NCI-H1436 treated with DMSO at 0.1 percent for 48 hours (cell line): ENCODE measurements at places on chromosomes 16 and 17.

DNA sequence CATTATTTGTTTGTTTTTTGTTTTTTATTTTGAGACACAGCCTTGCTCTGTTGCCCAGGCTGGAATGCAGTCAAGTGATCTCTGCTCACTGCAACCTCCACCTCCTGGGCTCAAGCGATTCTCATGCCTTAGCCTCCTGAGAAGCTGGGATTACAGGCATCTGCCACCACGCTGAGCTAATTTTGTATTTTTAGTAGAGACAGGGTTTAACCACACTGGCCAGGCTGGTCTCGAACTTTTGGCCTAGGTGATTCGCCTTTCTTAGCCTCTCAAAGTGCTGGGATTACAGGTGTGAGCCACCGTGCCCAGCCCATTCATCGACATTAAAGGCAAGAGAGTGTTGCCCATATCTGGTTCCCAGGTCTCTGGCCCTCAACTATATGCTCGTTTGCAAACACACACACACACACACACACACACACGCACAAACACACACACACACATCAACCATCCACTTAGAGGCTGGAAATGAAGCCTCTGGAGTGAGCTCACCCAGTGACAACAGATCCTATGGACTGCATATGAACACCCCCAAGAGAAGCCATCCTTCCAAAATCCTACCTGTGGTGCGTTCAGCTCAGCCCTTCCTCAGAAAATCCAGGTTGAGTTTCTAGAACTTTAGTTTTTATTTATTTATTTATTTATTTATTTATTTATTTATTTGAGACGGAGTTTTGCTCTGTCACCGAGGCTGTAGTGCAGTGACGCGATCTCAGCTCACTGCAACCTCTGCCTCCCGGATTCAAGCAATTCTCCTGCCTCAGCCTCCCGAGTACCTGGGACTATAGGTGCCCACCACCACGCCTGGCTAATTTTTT is 12.3 kb upstream of the SEPHS2 start:
- no peak for DNase-seq

GRCh38 chr17:8057691-8058114 is 18.8 kb downstream of the ALOX15B start:
- DNase-seq = peak; percentile 71

GRCh38 chr16:84531671-84532111 is 27.2 kb upstream of the MEAK7 start:
- no peak for DNase-seq

DNA sequence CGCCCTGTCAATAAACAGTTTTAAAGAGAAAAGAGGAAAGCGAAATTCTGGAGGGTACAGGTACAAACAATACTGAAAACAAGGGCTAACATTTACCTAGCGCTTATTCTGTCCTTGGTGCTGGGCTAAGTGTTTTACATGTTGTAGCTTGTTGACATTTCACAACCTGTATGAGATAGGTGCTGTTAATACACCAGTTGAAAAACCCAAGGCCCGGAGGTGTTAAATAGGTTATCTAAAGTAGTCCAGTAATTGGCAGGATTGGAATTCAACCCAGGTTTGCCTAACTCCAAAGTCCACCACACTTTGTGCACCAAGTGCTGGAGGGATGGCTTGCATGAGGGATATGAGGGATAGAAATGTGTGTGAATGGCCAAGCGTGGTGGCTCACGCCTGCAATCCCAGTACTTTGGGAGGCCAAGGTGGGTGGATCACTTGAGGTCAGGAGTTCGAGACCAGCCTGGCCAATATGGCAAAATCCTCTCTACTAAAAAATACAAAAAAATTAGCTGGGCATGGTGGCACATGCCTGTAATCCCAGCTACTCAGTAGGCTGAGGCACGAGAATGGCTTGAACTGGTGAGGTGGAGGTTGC is 2.9 kb downstream of the ATP6V0D1 start:
- no peak for DNase-seq

- no peak for DNase-seq
These were observed 101.6 kb downstream of the CDH8 start for GRCh38 chr16:61934601-61935000.

DNA sequence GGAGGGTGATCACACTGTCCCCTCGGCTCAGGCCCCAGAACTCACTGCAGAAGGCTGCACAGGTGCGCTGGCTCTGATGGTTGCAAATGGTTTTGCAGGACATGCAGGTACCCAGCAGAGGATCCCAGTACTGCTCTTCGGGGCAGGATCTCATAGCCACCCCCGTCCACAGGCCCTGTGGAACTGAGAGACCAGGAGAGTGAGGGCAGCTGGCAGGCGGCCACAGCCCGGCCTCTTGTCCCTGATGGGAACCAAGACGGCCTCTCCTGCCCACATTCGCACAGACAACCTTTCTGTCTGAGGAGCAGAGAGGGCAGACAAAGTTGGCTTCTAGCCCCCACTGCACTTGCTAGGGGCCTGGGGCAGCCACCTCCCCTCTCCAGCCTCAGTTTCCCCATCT is 19.5 kb downstream of the TNFRSF13B start:
- DNase-seq = no peak

GRCh38 chr16:51888534-51888933 is 658.4 kb downstream of the TOX3 start:
- no peak for DNase-seq

DNA sequence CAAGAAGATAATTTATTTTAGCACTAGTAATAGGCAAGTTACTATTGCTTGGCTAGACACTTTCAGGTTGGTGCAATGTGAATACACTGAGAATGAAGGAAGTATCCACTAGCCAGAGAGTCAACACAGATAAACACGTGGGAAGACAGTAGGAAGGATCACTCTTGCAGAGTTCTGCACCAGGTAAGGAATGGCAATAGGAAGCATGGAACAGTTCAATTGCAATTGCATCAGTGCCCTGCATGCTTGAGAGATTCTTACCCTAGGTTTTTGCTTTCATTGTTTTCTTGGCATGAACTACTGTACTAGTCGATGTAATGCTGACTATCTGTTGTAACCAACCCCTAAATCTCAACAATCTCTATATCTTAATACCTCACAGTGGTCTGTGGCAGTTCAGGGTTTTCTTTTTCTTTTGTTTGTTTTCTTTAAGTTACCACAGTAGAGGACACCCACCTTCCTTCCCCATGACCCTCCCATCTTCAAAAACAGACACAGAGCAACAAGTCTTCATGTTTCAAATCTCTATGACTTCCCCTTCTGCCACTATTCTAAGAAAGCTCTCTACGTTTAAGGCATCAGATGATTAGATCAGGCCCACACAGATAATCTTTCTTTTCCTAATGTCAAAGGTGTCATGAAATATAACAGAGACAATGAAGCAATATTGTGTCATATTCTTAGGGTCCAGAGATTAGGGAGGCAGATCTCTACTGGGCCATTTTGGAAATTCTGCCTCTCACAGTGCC is 18.1 kb upstream of the ABCA8 start:
- no peak for DNase-seq

- DNase-seq = no peak
These were observed 2.7 kb upstream of the HES7 start for GRCh38 chr17:8126491-8127066.

GRCh38 chr16:56199164-56199563 is 7.9 kb downstream of the GNAO1 start:
- DNase-seq = no peak

GRCh38 chr17:2095536-2095910 is 40.6 kb downstream of the HIC1 start:
- no peak for DNase-seq

DNA sequence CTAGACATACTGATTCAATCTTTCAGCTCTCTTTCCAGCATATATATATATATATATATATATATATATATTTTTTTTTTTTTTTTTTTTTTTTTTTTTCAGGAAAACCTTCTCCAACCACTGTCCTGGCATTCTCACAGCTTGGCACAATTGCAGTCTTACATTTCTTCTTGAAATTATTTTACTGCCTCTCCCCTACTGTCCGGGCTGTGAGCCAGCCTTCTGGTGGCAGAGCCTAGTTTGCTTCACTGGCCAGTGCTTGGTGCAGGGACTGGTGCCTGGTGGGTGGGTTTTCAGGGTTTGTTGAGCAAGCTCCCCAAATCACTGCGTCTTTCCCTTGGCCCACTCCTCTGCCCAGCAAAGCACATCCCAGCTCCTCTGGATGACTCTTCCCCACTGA is 28.5 kb downstream of the PRSS54 start:
- no peak for DNase-seq

- DNase-seq = no peak
These were observed 6.9 kb upstream of the BPTF start for GRCh38 chr17:67818110-67819002.

GRCh38 chr17:11996722-11997146 is 541 bp downstream of the ZNF18 start:
- no peak for DNase-seq

- DNase-seq = no peak
These were observed 7.8 kb downstream of the CBX1 start for GRCh38 chr17:48093341-48094045.

- no peak for DNase-seq
These were observed 62.6 kb upstream of the TEKT1 start for GRCh38 chr17:6894206-6894528.

DNA sequence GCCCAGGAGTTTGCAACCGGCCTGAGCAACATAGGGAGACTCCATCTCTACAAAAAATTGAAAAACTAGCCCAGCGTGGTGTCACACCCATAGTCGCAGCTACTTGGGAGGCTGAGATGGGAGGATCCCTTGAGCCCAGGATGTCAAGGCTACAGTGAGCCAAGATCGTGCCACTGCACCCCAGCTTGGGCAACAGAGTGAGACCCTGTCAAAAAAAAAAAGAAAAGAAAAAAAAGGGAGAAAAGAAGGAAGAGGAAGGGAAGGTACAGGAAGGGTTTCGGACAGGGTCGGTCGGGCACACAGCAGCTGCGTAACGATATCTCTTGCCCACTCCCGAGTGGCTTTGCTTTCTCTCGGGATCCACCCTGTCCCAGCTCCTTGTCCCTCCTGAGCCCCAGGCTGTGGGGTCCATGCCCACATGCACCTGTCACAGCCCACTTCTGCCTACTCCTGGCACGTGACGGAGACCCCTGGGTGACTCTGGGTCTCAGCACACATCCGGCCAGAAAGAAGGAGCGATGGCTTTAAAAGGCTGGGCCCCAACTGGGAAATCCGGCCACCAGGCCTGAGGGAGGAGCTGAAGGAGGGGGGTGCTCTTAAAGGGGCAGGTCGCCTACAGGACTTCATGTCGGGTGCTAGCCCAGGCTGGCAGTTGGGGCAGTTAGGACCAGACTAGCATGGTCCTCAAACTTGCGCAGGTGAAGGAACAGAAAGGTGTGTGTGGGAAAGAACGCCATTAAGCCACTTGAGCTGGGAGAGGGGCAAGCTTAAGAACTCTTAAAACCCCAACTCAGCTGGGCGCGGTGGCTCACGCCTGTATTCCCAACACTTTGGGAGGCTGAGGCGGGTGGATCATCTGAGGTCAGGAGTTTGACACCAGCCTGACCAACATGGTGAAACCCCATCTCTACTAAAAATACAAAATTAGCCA is at the start of gene GHDC:
Gene GHDC, minus strand, starts transcription at position 526 of the 931 bp plus-strand sequence. CDS start 913 bp downstream, outside the sequence.
- peak; percentile 52 for DNase-seq

- no peak for DNase-seq
These were observed 634 bp downstream of the KANSL1 start for GRCh38 chr17:46192439-46193150.

GRCh38 chr16:26959416-26960009 is 107.2 kb upstream of the C16orf82 start:
- no peak for DNase-seq

GRCh38 chr16:84243732-84244131 is 3.9 kb upstream of the KCNG4 start:
- no peak for DNase-seq

DNA sequence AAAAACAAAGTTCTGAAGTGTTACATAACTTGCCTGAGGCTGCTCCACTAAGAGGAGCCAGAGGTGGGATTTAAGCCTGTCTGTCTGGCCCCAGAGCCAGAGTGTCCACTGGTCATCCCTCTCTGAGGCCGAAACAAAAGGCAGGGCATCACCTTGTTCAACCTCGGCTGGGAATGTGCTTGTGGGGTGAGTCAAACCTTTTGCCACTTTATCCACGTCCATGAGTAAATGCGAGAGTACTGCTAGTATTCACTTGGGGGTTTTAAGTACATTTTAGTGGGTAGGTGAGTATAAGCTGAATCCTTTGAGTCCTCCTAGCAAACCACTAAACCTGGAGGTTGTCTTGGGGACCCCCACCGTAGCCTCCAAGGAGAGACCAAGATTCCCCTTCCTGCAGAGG is 103.5 kb downstream of the STX8 start:
- no peak for DNase-seq

GRCh38 chr16:30786936-30787612 is at the start of gene ZNF629:
Gene ZNF629, minus strand, starts transcription at chr16:30787205. Its CDS starts 2,723 bp downstream, at chr16:30784482.
- no peak for DNase-seq

GRCh38 chr17:2120586-2121335 is 65.9 kb downstream of the HIC1 start:
- DNase-seq = no peak

- no peak for DNase-seq
These were observed 5.2 kb upstream of the GRIN2C start for GRCh38 chr17:74864866-74865395.

DNA sequence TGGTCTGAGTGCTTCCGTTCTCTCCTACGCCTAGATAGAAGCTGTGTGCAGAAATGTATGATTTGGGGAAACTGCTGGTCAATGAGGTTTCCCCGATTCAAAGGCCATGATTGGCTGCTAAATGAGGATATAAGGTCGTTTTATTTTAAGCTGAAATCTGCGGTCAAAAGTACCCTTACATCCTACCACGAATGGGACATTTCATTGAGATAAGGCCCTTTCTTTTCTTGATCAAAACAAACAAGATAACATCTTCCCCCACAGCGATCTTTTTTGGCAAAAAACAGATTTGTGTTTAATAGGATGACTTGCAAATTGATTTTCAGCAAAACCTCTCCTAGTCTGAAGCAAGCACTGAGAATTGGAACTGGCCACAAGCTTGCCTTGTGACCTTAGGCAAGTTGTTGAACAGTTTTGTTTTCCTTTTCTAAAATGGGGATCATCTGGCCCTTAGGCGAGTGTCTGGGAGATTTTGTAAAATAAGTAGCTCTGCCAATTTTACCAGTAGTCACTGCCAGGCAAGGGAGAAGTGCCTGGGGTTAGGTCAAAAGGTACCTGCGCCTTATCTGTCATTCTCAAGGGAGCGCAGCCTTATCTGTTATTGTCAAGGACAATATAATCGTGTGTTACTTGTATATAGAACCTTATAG is 635 bp downstream of the SCPEP1 start:
- no peak for DNase-seq

DNA sequence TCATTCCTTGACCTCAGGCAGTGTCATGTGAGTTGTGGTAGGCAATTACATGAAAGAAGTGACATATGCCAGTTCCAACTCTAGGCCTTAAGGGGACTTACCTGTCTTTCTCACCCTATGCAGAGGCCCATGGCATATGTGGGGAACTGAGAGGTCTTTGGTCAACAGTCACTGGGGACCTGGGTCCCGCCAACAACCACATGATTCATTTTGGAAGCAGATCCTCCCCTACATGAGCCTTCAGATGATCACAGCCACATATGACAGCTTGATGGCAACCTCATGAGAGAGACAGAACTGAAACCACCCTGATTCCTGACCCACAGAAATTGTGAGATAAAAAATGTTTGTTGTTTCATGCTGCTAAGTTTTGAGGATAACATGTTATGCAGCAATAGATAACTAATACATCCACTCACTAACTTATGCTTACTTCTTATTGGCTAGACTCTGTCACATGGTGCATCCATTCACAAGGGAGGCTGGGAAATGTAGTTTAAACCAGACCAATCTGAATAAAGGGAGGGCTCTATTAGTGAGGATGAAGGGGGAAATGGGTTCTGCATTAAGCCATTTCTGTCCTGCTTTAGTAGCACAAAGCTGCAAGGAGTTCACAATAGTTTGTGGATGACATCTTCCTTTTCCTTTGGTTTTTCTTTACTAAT is 298.2 kb downstream of the HAPSTR1 start:
- no peak for DNase-seq
